Stimulated activated CD8-positive, alpha-beta memory T cell treated with anti-CD3 and anti-CD28 coated beads, Interleukin-4, amount 100 ng/mL, for 4 hours (primary cell): ENCODE measurements at places on chromosomes 2 and 18.

GRCh38 chr18:12028040-12028628 lies 46.8 kb downstream of the IMPA2 start:
- no peak for DNase-seq

DNA sequence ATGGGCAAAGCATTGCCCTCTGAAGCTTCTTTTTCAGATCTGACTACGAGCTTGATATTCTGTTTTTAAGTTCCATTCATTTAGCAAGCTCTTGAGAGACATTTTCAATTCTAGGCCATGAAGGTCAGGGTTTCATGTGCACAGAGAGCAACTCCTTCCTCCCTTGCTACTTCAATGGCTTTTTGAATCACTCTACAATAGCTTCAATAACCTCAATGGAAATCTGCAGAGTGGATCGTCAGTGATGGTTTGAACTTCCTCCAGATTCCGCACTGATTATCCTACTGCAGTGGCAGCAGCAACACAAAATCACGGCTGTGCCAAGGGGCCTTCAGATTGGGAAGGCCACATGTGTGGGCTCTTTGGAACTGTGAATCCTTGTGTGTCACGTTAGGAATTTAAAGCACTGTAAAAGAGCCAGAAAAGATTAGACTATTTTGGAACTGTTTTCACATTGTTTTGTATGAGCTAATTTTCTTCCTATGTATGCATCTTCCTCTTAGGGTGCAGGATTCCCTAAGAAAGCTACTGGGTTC lies 88.4 kb upstream of the MGAT4A start:
- no peak for DNase-seq

- DNase-seq: no peak
These were observed 95.7 kb downstream of the BCL2 start for GRCh38 chr18:63223837-63224236.

DNA sequence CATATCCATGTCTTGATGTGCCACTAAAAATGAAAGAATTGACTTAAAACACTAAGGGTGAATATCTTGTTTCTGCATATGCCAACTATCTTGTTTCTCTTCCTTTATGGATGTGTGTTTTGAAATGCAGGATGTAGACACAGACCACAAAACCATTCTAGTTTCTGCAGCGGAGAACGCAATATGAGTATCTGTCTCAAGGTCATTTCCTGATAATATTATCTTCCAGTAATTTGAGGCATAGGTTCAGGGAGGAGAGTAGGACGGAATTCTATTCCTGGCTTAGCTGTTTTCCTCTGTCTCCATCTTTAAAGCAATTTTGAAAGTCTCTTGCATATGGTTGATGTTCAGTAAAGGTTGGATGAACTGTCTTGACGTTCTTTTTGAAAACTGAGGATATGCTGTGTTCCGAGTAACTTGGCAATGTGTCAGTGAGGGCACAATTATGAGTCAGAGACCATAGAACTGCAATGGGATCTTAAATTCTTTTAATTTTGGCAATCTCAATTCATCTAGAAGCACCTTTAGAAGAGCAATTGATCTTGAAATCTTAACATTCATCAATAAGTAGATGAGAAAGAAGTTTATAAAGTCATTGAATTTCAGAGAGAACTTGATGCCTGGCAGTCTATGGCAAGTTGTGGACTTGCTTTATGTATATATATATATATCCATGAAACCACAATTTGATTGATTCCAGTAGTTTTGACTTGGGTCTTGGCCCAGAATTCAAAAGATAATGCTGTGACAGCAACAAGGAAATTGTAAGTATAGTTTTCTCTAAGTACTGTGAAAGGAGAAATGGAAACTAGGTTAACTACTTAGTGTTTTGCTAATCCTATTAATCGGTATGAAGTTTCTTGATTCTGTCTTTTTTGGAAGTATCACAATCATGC lies 24.8 kb downstream of the RAB27B start:
- no peak for DNase-seq
